ENCODE measurements at places on chromosomes 1 and 21.
A peak's percentile ranks its signal among the peaks of the same experiment; 100 is the strongest.

DNA sequence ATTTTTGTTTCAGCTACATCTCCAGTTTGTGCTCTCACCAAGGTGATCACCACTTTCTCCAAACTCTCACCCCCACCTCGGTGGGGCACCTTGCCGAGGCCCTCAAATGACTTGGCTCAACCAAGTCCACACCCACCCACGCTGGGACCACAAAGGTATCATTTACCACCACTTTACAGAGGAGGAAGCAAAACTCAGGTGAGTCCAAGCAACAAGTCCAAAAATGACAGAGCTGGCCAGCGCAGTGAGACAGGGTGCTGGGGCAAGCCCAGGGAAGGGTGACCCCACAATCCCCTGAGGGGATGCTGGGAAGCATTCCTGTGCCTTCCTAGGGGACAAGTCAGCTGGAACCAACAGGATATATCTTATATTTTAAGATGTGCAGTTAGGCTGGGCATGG is 24.7 kb downstream of the SSBP3 start:
- DNase-seq = no peak

- peak; percentile 84 for DNase-seq
Observed at GRCh38 chr21:42974832-42975820, 764 bp downstream of the PKNOX1 start.

GRCh38 chr1:45659222-45659621 is 27.1 kb downstream of the GPBP1L1 start:
- no peak for DNase-seq

DNA sequence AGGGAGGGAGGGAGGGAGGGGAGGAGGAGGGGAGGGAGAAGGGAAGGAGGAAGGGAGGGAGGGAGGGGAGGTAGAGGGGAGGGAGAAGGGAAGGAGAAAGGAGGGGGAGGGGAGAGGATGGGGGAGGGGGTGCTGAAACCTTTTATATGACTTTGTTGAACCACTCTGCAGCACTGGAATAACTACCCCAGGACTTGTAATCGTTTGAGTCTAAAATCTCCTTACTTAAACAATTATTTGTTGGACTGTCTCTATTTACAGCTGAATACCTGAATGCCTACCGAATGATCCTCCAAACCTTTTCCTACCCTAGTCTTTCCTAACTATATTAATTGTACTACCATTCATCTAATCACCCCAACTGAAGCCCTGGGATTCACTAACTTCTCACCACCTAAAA is 181.8 kb downstream of the TPR start:
- DNase-seq = no peak

- no peak for DNase-seq
Observed at GRCh38 chr1:171794085-171794484, 12.6 kb downstream of the METTL13 start.

- no peak for DNase-seq
Observed at GRCh38 chr1:172600615-172601014, 58.3 kb upstream of the FASLG start.

DNA sequence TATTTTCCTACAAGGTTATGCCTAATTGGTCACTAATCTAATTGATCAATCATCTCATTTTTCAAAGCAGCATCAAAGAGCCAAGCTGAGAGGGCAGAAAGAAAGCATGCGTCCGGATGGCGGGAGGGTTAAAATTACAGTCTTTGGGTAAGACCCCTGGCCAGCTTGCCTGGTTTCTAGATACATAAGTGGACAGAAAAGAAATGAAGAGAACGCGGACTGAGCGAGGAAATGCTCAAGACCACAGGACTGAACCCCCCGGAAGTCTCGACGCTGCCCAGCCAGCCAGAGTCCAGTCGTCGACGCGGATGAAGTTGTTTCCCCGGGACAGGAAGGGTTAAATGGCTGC is 297.2 kb downstream of the OMA1 start:
- peak; percentile 59 for DNase-seq

DNA sequence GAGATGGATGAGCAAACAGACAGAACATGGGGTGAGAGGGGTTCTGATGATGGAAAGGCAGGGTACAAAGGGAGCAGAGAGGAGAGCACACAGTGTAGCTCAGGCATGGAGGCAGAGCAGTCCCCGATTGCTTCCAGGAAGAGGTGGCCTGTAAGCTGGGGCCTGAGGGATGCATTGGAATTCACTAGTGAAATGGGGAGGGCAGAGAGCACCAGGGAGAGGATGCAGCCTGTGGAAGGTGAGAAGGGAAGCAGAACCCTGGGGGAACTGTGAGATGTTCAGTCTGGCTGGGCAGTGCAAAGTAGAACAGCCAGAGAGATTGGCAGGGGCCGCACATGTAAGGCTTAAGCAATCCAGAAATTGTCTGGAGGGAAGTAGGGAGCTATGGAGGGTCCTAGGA is 12.2 kb downstream of the ZNF362 start:
- no peak for DNase-seq

DNA sequence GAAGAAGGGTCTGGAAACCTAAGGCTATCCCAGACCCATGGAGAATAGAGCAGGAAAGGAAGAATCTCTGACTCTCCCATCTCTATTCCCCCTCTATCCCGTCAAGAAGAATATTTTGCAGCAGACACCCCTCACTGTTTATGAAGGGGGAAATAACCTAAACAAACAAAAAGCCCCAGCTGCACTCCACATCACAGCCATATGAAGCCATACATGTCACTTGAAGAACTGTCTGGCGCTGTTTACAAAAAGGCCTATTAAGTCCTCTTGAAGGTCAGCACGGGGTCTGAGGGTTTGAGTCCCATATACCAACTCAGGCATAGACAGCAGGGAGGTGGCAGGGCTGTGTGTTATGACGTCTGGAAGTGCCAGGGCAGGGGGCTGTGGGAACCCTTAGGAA is 31.4 kb downstream of the TRABD2B start:
- DNase-seq = no peak

GRCh38 chr1:97820470-97821188 is 100.2 kb downstream of the DPYD start:
- DNase-seq = peak; percentile 44

DNA sequence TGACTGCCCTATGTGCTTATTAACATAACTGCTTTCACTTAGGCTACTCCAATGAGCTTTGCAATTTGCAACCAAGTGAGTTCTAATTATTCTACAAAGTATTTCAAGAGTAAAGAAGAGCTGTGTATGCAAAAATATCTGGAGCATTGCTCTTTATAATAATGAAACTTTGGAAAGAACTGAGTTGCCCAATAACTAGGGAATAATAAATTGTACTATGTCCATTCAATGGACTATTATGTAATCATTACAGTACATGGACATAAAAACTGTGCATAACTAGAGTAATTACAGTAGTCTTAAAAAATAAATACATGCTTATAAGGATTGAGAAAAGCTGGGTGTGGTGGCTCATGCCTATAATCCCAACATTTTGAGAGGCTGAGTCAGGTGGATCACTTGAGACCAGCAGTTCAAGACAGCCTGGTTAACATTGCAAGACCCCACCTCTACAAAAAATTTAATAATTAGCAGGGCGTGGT is 70.3 kb upstream of the JAK1 start:
- no peak for DNase-seq

- no peak for DNase-seq
Observed at GRCh38 chr1:55618199-55618598, 403.0 kb upstream of the USP24 start.

- DNase-seq = peak; percentile 17
Observed at GRCh38 chr1:24864370-24864777, 65.7 kb downstream of the RUNX3 start.

- DNase-seq = no peak
Observed at GRCh38 chr1:200998323-200998722, 25.2 kb downstream of the KIF21B start.

DNA sequence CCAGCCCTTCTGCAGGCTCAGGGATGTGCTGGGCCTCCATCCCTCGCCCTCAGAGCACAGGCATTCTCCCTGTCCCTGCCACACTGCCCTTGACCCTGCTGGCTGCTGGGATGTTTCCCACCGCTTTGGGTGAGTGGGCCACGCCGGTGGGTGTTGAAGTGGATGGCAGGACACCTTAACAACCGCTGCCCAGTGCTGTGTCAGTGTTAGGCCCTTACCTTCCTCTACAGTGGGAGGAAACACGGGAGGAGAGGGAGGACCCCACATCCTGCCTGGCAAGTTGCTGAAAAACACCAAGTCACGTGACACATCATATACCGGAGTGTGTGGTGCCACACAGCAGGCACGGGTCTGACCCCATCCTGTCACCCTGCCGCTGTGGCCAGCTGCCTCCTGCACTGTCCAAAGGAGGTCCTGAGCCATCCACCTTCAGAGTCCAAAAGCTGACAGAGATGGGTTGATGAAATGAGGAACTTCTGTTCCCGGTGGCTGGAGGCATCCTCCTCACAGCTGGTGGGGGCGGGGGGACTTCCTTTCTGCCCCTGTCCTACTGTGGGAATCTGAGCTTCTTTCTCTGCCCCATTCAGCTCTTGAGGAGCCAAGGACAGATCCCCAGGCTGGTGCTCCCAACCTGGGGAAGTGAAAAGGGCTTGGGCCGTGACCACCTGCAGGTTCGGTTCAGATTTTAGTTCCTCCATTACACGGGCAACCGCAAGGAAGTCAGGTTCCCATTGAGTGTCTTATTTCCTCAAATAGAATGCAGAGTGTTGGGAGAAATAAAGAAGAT is 3.2 kb upstream of the THEMIS2 start:
- no peak for DNase-seq

- DNase-seq = no peak
Observed at GRCh38 chr1:196661345-196661744, 9.5 kb downstream of the CFH start.

GRCh38 chr1:223733898-223734852 is 21.8 kb downstream of the CAPN2 start:
- DNase-seq = no peak

- no peak for DNase-seq
Observed at GRCh38 chr1:206905295-206906164, 8.3 kb downstream of the IL24 start.

DNA sequence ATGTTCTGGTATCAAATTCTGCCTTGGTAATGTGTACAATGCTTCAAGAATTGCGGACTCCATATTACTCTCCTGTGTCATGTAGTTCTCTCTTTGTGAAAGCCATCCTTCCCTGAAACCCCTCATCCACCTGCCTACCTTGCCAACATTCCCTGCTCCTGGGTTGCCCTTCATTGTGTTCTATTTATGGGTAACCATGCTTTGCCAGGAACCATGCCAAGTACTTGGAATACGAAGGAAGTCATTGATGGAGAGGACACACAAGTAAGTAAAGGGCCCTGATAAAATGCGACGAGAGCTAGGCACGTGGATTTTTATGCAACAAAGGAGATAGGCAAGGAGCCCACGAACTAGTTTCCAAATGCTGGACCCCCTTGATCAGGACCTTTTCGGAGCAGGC is 300.8 kb downstream of the DISC1 start:
- no peak for DNase-seq

DNA sequence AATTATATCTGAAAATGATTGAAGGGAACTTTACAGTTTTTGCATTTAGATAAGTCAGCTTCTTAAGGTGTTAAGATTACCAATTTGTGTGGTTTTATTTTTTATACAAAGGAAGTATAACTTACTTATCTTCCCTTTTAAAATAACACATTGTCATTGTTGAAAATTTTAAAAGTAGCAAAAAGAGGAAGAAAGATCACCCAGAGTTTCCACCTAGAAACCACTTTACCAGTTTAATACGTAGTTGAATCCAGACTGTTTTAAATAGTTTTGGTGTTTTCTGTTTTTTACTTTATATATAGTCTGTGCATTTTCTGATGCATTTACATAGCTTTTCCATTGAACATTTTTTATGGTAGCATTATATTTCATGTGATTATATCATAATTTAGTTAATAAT is 6.1 kb downstream of the CCDC18 start:
- no peak for DNase-seq

DNA sequence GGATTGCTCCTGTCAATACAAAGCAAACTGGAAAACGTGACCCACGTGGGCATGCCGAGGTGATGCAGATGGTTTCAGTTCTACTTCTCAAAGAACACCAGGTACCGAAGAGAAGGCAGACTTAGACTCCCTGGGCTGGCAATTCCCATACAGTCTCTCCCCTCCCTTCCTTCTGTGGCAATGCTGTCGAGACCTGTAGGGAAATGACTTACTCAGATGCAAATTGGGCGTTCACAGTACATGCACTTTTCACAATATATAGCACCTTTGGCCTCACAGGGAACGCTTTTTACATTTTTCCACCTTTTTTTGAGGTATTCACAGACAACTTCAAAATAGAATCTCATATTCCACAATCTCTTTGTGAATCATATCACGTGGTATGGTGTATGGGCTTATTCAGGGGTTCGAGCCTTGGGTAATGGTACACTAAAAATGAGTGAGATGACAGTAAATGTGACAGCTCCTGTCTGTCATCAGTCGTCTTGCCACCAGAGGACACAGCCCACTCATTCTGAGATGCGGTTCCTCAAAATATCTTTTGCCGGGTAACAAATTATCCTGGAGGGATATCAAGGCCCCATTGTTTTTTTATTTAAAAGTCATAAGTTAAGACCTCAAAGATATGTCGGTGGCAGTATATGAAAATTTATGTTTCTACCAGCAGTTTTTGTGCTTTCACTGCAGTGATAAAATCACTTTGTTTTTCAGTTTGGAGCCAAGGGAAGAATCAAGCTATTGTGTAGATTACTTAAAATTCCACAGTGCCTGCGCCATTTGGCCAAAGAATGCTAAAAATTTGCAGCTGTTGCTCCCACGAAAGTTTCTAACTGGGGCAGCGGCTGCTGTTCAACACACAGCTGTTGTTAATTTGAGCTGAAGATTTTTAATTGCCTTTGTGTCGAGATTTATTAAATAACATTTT is 168.4 kb downstream of the ZZZ3 start:
- peak; percentile 86 for DNase-seq

GRCh38 chr1:37544530-37544929 is 9.6 kb downstream of the SNIP1 start:
- DNase-seq = no peak

GRCh38 chr21:28336314-28336713 is 656.4 kb downstream of the LTN1 start:
- DNase-seq = peak; percentile 3

DNA sequence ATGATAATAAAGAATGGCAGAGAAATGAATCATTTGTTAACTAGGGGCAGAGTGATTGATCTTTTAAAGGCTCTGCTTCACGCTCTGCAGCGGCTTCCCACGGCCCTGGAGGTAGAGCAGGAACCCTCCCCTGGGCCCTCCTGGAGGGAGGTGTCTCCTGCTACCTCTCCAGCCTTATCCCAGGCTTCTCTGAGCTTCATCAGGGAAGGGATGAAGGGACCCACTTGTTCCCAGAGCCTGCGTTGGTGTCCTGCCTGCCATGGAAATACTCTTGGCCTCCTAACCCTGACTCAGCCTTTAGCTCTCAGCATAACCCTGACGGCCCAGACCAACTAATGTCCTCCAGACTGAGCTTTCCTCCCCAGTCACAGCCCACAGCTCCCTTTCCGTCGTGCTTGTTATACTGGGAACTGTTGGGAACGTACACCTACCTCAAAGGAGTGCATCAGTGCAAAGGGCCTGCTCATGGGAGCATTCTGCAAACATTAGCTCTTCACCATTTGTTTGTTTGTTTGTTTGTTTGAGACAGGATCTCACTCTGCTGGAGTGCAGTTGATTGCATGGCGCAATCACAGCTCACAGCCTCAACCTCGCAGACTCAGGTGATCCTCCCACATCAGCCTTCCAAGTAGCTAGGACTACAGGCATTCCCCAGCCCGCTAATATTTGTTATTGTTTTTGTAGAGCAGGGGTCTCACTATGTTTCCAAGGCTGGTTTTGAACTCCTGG is 17.4 kb upstream of the HNRNPU start:
- DNase-seq = no peak

Data from NCI-H526 (cell line).